ENCODE measurements at places on chromosomes 5 and 9.

DNA sequence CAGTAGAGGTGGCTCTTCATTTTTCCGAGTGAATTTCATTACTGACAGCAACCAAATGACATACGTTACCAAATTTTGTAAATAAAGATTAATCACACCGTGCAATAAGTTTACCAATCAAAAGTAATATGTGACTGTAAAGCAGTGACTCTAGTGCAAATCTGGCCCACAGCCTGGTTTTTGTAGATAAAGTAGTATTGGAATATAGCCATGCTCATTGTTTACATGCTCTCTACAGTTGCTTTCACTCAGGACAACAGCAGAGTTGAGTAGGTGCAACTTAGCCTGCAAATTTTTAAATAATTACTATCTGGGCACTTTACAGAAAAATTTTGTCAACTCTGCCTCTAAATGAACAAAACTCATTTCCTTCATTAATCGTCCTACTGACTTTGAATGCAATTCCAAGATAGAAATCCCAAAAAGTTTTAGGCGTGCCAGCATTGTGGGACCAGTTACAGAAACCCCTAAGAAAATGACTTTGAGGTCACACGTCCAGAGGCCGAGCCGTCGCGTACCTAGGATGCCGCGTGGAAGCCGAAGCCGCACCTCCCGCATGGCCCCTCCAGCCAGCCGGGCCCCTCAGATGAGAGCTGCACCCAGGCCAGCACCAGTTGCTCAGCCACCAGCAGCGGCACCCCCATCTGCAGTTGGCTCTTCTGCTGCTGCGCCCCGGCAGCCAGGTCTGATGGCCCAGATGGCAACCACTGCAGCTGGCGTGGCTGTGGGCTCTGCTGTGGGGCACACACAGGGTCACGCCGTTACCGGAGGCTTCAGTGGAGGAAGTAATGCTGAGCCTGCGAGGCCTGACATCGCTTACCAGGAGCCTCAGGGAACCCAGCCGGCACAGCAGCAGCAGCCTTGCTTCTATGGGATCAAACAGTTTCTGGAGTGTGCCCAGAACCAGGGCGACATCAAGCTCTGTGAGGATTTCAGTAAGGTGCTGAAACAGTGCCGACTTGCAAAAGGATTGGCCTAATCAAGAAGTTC lies 180.7 kb upstream of the TLE4 start:
- DNase-seq: no peak

GRCh38 chr5:172574871-172575223 lies 66.2 kb upstream of the NEURL1B start:
- DNase-seq: no peak

GRCh38 chr9:133811471-133811870 lies 73.3 kb upstream of the SARDH start:
- no peak for DNase-seq

DNA sequence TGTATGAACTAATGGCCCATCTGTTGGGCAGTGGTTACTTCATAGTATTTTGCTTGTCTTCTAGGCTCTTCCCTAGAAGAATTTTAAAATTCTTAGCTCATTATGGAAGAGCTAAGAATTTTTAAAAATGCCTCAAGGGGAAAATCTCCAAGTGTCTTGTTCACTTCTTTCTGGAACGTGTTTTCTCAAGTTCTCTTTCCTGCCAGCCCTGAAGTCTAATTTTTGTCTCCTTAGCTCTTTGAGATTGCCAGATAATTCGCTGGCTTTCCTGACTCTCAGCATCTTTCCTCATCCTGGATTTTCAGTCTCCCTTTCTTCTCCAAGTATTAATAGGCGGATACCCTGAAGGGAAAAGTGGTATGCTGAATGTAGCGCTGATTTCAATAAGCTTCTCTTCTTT lies 395.4 kb downstream of the ARRDC3 start:
- DNase-seq: no peak

DNA sequence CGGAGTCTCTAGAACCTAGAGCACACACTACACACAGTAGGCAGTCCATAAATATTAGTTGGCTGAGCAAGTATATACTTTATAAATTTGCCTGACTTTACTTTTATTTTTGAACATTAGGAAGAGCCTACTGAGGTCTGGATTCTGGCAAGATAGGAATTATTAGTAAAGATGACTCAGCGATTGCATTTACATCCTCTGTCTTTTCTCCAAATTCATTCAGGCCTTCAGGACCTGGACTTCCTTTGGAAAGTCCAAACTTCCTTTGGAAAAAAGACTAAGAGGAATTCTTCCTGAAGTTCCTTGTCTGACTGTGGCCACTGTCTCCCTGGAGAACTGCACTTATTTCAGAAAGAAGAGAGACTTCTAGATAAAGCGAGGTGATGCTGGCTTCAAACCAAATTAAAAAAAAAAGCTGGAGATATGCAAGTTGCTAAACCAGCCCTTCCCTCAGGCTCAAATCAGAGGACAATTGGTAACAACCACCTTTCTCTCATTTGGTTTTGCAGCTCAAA lies 251.3 kb downstream of the GAS1 start:
- DNase-seq: no peak

DNA sequence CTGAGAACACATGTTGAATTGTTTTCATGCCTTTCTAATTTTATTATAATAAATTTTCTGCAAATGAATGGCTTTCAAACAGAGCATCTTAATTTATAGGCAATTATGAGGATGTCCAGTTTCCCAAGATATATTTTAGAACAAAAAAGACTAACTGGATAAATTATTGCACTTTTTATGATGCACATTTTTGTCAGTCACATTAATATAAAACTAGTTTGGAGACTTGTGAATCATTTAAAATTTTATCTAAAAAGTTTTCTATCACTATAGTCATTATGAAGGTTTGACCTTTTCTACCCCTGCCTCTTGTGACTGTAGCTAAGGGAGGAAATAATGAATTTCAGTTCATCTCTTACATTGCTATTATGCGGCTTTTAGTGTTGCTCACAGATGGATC lies 393.8 kb downstream of the TAF11L14 start:
- no peak for DNase-seq

- no peak for DNase-seq
These were observed 59.6 kb downstream of the GALNT12 start for GRCh38 chr9:98867103-98867428.

- peak; percentile 18 for DNase-seq
These were observed 27.5 kb downstream of the SREK1 start for GRCh38 chr5:66171349-66172344.

GRCh38 chr9:130461218-130461630 lies 16.5 kb downstream of the ASS1 start:
- no peak for DNase-seq

DNA sequence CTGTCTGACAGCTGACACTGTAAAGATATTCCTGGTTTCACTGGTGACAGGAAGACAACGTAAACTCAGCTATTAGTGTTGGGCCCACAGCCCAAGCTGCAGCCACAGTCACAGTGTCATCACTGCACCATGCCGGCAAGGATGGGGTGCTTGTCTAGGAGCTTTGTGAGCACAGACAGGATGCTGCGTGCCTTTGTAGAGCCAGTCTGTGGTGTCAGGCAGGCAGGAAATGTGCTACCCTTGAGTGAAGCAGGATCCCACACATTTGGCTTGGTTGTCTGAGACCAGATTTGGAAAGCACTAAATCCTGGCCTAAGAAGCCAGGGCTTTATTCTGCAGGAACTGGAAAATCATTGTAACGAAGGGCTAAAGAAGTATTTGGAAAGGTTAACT lies 121.6 kb upstream of the ADAMTS16 start:
- no peak for DNase-seq

DNA sequence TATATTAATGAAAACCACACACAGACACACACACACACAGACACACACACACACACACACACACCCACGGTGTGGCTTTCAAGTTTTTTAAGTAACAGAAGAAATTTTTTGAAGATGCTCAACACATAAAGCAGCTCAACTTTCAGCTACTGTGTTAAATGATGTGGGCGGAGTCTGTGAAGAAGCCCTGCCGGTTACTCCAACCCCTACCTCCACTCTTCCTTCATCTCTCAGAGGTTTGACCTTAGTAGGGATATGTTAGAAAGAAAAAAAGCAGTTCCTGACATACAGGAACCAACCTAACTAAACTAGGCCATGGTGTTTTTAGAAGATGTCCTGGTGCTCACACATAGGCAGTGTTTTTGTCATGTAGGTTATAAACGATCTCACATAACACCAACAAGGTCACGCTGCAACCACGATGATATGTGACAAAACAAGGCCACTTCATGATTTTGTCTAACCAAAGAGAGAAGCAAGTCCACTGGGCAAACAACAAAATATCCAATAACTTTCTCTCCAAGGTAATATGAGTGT lies 112.8 kb downstream of the EMB start:
- no peak for DNase-seq

DNA sequence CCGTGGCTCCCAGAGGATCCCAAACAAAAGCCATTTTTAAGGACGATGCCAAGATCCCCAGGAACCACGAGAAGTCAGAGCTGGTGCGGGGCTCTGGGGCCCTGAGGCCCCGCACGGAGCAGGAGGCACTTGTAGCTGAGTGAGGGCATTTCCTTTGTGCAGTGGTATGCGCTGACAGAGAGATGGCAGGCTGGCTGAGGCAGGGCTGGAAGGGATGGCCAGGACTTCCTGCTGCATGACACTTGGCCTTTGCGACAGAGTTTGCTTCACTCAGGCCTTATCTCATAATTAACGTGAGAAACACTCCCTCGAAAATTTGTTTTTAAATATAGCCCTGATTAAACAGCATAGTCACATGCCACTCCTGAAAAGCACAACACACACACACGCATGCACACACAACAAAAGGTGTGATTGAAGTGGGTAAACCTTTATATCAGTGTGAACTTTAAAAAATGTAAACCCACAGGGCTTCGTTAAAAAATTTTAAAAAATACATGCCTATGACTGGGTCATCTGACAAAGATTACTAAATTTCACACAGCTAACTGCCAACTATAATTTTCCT lies 536.6 kb downstream of the PDE4D start:
- no peak for DNase-seq

All from AG09319 (cell line).